GF-D8 (cell line): ENCODE measurements at places on chromosomes 7 and 10.

DNA sequence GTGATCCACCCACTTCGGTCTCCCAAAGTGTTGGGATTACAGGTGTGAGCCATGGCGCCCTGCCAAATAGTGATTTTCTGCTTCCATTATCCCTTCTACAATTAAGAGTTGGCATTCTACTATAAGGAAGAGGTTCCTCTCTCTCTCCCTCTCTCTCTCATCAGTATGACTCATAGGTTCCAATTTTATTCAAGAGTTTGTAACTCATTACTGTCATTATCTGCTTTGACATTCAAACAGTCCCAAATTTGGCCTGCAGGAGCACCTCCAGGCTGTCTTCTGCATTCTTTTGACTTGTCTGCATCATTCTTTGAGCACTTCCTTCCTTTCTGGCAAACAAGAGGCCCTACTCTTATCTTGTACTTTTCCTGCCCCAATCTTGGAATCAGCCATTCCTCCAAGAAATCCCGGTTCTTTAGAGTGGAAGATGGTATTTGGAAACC lies 33.2 kb upstream of the CALU start:
- no peak for DNase-seq

DNA sequence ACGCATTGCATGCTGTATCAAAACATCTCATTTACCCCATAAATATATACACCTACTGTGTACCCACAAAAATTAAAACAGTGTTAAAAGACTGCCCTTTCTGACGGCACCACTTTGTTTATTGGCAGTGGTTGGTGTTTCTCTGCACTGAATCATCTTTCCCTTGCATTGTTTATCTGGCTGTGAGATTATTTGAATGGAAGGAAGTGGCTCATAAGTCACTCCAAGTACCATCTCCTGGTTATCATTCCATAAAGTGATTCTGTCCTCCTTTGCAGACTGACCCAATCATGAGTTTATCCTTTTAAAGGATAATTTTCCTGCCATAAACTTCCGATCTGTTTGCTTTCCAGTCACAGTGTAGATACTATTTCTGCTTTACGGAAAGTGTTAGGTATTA lies 183.8 kb downstream of the CAMK1D start:
- no peak for DNase-seq

GRCh38 chr7:99190359-99191009 lies 17.4 kb downstream of the KPNA7 start:
- no peak for DNase-seq

DNA sequence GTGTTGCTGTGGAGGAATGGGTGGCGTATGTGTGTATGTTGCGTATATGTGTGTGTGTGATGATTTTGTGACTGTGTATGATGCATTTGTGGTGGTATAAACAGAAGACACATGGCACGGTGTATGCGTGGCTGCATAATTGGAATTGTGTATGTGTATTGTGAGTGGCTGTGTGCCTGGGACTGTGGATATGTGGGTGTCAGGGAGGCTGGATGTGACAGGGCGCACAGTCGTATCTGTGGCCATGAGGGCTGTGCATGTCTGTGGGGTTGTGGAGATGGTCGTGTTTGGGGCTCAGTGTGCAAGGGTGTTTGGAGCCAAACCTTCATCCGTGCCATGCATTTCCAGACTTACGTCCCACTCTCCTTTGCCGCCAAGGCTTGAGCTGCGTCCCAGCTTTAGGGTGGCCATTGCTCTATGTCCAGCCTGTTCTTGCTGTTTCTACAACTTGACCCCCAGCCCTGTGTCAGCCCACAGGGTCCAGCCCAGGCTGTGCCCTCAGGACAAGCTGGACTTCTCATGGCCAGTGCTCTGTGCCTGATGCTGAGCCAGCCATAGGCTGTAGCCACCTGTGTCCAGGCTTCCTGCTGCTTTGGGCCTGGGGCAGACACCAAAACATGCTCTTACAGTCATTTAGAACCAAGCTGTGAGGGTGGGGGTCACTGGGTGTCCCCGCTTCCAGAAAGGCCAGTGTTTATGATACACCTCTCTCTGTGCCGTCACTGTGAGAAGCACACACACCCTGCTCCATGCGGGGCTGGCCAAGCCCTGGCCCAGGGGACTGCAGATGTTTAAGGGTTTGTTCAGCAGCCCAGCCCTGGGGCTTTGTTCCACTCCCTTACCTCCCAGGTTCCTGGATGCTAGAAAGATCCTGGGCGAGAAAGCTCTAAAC lies 127.6 kb downstream of the NEURL1 start:
- no peak for DNase-seq

DNA sequence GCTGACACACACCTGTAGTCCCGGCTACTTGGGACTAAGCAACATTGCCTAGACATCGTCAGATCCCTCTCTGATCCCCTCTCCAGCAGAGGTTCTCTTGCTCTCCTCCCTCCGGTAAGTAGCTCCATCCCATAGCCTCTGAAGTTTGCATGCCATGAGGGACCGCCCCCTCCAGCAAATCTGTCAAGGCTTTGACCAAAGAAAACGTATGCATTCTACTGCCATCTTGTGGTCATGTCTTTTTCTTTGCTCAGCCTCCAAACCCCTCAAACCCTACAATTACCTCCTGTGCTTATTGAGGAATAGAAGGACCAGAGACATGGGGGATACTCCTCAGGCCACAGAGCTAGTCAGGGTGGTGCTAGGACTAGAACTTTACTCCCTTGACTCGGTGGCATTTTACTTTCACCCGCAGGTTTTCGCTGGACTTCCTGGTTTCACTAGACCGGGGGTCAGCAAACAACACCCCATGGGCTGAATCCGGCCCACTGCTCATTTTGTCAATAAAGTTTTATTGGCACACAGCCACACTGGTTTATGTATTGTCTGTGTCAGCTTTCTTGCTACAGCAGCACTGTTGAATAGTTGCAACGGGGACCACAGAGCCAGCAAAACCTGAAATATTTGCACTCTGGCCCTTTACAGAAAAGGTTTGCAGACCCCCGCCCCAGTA lies 202.6 kb upstream of the FOXK1 start:
- DNase-seq = no peak

DNA sequence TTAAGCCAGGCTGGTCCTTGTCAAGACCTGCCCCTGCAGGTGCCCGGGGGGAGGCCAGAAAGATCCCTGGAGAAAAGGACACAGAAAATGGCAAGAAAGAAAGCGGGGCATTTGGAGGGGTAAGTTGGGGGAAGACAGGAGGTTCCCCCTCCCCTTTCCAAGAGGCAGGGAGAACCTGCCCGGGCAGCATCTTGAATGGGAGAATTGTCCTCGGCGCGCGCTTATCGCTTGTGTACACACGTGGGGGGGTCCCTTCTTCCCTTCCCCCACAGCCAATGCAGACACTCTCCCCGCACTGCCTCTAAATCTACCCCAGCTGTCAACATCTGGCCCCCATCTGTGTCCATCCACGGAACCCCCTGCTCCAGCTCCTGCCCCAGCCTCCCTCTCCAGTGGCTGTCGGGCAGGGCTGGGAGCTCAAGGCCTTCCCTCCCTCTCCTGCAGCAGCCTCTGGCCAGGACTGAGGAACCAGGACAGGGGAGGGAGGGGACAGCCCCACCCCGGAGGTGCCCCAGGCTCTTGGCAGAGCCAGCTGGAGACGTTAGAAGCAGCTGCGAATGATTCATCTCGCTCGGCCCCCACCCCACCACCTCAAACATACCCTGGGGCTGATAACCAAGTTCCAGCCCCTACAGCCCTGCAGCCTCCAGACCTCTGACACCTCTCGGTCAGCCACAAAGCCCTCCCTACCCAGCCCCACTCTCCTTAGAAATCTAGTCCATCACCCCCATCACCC lies 25.3 kb downstream of the EPHB4 start:
- peak; percentile 49 for DNase-seq

DNA sequence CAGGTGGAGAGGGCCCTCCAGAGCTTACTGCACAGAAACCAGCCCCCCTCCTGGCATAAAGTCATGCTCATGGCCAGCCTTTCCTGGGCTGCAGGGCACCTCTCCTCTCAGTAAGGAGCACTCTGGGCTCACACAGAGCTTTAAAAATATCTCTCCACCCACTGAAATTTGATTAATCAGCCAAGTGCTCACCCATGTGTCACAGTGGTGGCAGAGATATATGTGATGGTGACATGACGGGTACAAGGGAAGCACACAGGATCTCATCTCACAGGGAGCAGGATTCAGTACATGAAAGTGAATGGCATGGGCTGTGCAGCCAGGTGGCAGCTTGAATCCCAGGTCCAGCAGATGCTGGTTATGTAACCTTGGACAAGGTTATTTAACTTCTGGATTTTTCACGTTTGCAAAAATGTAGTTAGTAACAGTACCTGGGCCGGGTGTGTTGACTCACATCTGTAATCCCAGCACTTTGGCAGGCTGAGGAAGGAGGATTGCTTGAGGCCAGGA lies 144.8 kb downstream of the CALN1 start:
- no peak for DNase-seq

DNA sequence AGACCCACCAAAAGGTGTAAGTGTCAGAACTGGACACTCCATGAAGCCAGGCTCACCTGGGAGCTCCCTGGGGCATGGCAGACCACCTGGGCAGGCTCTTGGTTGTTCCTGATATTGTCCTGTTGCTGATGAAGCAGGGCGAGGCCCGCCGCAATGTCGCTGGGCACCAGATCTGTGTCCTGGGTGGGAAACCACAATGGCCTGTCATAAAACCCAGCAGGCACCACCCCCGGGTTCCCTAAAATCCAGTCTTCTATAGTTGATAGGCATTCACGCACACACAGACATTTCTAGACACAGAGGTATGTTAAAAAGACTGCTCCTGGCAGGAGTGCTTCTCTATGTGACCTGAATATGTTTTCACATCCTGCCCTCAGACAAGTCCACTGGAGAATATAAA lies 15.0 kb downstream of the DAGLB start:
- DNase-seq = no peak

- DNase-seq = no peak
These were observed 179.5 kb upstream of the PLXNA4 start for GRCh38 chr7:132755538-132756483.

- no peak for DNase-seq
These were observed 201.0 kb upstream of the PRPS1L1 start for GRCh38 chr7:18228686-18229085.

- no peak for DNase-seq
These were observed 4.4 kb upstream of the CUZD1 start for GRCh38 chr10:122849900-122850605.

- no peak for DNase-seq
These were observed 41.2 kb upstream of the ACSL5 start for GRCh38 chr10:112332509-112333228.

GRCh38 chr7:41037691-41038090 lies 665.2 kb downstream of the INHBA start:
- no peak for DNase-seq

- DNase-seq = no peak
These were observed 62.8 kb downstream of the ZEB1 start for GRCh38 chr10:31381766-31382316.

DNA sequence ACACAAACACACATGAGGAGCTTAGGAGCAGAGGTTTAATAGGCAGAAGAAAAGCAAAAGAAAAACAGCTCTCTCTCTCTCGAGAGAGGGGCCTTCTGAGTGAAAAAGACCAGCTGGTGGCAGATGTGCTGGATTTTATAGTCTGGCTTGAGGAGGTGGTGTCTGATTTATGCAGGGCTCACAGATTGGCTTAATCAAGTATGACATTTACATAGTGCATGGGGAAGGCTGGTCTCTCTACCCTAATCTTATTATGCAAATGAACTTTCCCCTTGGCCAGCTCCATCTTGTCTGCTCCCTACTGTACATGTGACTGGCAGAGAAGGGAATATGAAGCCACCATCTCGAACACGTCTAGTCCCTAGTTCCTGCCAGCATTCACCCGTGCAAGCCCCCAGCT lies 219.5 kb upstream of the ZNF804B start:
- DNase-seq = no peak

- no peak for DNase-seq
These were observed 4.1 kb upstream of the SLC18A3 start for GRCh38 chr10:49605939-49606509.

GRCh38 chr7:98591926-98592325 lies 25.2 kb upstream of the NPTX2 start:
- no peak for DNase-seq

- peak; percentile 18 for DNase-seq
These were observed 93.1 kb upstream of the EFCAB10 start for GRCh38 chr7:105674200-105674920.

GRCh38 chr10:124065382-124066125 lies 27.8 kb downstream of the CHST15 start:
- no peak for DNase-seq

DNA sequence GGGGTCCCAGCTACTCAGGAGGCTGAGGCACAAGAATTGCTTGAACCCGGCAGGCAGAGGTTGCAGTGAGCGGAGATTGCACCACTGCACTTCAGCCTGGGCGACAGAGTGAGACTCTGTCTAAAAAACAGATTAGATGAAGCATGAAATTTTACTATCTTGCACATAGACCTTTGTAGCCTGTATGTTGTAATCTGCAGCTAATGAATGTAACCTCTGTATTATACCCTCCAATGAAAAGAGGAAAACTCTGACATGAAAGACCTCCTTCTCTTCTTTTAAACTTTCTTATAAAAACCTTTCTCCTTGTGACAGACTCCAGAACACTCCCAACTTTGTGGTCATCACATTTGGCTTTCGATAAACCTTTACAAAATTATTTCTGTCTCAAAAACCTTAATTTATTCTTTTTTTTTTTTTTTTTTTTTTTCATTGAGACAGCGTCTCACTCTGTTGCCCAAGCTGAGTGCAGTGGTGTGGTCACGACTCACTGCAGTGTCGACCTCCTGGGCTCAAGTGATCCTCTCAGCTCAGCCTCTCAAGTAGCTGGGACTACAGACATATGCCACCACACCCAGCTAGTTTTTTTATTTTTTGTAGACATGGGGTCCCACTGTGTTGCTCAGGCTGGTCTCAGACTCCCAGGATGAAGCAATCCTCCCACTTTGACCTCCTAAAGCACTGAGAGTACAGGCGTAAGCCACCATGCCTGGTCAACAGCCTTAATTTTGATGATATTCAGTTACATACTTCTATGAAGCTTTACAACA lies 97.4 kb downstream of the SVOPL start:
- peak; percentile 91 for DNase-seq

DNA sequence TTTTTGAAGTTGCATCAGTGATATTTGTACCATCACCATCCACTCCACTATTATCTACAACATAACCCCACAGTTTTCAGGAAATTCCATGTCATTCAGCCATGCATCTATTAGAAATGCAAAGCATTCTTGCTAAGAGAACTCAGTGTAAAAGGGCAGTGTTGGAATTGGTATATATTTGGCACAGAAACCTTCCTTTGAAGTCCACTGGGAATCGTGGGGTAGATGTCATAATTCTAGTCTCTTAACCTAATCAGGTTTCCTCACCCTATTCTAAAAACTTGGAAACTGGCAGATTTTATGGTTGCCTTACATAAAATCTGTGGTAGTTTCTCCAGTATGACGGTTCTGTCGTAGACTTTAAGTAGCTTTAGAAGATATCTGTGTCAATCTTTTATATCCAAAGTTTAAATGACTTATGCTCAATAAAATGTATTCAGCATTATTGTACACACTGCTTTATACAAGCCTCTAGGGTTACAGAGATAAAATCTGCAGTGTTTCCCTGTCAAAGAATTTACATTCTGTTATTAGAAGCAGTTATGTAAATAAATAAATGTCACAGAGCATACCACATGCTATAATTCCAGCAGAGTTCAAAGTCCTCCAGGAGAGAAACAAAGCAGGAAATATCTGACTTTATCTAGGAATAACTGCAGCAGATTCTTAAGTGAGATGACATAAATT lies 704.4 kb upstream of the CELF2 start:
- DNase-seq = no peak

- no peak for DNase-seq
These were observed 321.1 kb downstream of the PARD3 start for GRCh38 chr10:34494012-34494411.
